GM18507 (cell line): ENCODE measurements at places on chromosomes 4 and X.

DNA sequence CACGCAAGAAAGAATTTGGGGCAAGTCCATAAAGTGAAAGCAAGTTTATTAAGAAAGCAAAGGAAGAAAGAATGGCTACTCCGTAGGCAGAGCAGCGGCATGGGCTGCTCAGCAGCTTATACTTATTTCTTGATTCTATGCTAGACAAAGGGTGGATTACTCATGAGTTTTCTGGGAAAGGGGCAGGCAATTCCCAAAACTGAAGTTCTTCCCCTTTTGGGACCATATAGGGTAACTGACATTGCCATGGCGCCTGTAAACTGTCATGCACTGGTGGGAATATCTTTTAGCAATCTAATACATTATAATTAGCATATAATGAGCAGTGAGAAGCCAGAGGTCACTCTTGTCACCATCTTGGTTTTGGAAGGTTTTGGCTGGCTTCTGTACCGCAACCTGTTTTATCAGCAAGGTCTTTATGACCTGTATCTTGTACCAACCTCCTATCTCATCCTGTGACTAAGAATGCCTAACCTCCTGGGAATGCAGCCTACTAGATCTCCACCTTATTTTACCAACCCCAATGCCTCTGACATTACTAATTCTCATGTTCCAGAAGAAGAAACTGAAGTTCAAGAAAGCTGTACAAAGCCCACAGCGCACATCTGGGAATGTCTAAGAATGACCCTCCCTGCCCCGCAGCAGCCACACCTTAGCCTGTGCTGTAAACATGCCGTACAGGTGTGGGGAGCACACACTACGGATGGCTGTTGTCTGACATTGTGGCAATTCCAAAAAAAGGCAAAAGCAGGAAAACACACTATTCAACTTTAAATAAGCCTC is 18.6 kb downstream of the RXFP1 start:
- no peak for DNase-seq

- no peak for DNase-seq
These were observed 13.6 kb upstream of the TMEM156 start for GRCh38 chr4:39045827-39046221.

DNA sequence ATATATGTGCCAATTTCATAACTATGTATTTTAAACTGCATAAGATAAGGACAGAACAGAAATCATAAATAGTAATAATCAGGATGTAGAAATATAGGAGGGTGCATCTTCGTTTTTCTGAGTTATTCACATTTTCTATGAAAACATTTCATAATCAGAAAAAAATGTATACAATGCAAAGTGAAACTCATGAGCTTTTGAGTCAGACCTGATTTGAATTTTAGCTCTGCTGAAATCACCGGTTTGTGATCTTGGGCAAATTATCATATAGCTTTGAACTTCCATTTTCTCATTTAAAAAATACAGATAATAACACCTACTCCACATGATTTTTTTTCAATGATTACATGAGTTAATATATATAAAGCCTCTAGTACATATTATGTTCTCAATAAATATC is 106.9 kb downstream of the KDR start:
- no peak for DNase-seq

GRCh38 chrX:120774606-120775005 is 101.1 kb downstream of the CT47B1 start:
- DNase-seq, result no peak

DNA sequence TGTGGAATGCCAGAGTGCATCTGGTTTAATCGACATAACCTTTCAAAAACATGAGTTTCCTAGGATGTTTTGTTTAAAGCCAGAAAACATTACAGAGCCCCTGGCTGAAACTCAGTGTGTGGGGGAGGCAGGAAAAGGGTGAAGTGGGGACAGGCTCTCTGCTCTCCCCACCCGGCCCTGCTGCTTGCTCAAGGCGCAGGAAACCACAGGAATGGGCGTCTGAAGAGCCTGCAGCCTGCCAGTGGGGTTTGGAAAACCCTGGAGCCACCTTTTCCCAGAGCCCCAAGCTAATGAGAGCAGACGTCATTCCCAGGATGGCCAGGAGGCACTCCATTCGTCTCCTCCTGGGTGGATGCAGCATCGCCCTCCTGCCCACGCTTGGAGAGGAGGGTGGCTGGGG is 240.6 kb downstream of the AFAP1 start:
- no peak for DNase-seq

DNA sequence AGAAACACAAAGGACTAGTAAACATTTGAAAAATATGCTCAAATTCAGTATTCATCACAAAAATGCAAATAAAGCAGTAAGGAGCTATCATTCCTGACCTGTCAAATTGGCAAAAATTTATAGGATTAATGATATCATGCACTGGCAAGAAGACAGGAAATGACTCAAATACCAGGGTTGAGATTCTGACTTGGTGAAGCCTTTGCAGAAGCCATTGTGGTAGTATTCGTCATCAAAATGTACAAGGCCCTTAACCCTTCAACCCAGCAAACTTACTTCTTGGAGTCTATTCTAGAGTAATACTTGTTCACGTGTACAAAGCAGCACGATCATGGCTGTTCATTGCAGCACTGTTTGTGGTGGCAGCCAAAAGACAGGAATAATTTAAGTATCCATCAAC is 132.4 kb downstream of the ENOX2 start:
- no peak for DNase-seq

- DNase-seq, result no peak
These were observed 72.9 kb upstream of the ENOX2 start for GRCh38 chrX:130975947-130976346.

- DNase-seq, result no peak
These were observed 19.7 kb downstream of the QDPR start for GRCh38 chr4:17492058-17492741.

- DNase-seq, result no peak
These were observed 263.0 kb downstream of the FRMPD4 start for GRCh38 chrX:12401252-12401651.

GRCh38 chr4:8544741-8545438 is 35.3 kb upstream of the GPR78 start:
- no peak for DNase-seq

DNA sequence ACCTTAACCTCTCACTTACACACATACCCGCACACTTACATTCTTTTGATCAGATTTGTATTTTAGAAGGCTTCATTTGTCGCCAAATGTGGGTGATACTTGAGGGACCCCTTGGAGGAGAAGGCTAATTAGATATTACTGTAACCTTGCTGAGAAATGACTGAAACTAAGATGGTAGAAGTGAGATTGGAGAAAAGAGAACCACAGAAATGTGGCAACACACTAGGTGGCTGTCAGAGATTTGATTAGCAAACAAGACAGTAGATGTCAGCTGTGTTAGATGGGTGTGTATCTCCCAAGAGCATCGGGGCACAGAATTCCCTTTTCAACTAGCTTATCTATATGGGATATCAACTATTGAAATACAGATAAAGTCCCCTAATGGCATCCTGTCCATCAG is 149.3 kb upstream of the FABP2 start:
- DNase-seq, result no peak

DNA sequence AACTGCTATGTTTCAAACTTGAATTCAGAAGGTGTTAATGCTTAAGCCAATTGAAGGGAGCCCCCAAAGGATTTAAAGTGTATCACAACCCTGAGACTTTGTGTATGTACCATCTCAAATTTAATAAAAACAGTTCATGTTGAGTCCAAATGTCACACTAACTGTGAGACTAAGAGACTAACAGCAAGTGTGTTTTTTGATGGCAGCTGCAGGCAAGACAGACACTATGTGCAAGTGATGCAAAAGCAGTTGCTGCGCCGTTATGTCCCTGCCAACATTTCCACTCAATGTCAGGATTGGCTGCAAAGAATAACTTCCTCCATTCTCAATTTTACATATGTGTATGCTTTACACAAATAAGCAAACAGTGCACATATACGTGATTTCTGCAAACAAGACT is 594.6 kb downstream of the IL15 start:
- no peak for DNase-seq

GRCh38 chr4:137361756-137362470 is 170.4 kb downstream of the PCDH18 start:
- DNase-seq, result no peak

DNA sequence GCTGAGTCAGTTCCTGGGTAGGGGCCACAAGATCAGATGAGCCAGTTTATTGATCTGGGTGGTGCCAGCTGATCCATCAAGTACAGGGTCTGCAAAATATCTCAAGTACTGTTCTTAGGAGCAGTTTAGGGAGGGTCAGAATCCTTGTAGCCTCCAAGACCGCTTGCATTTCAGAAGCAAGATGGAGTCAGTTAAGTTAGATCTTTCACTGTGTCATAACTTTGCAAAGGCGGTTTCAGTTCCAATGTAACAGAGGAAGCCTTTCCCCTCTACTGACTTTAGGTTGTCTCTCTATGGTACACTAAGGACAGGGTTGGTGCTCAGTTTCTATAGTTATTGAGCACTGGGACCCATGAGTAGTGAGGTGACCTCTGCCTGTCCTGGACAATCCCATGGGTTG is 127.3 kb upstream of the WDR1 start:
- no peak for DNase-seq

GRCh38 chrX:42978655-42979379 is 200.9 kb upstream of the PPP1R2C start:
- DNase-seq, result no peak

GRCh38 chr4:135244056-135244455 is 1042.5 kb upstream of the PABPC4L start:
- no peak for DNase-seq

DNA sequence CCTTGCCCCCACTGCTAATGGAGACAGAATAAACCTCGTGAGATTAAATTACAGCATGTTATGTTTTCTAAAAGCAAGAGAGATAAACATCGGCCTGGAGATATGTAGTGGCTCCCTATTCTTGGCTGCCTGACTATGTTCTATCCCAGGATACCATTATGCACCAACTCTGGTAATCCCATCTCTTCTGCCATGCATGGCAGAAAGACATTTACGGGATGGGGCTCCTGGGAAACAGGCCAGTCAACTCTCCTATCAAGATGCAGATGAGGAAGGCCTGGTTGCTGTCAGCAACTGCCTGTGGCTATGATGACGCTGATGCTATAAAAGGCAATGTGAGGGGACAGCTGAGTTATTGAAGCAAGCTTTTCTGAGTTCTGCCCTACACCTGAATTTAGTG is 166.2 kb upstream of the VCX3A start:
- no peak for DNase-seq

GRCh38 chr4:63460075-63460474 is 949.2 kb downstream of the TECRL start:
- no peak for DNase-seq

DNA sequence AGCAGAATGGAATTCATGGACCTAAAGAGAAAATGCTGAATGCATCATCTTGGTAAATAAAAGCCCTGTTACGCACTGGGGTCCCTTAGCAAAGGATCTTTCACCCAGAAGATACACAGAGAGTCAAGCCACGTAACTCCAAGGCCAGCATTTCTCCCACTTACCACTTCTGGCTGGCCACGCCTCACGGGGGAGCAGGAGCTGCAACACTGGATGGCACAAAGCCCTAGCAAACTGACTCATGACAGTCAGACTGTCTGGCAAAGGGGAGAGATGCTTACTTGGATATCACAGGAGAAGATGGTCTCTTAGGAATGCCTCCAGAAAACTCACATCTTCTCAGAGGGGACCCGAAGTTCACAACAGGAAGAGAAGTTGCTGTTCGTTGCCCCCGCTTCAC is 51.4 kb upstream of the BCLAF3 start:
- no peak for DNase-seq

GRCh38 chr4:182604161-182604622 is 313.0 kb downstream of the DCTD start:
- no peak for DNase-seq

DNA sequence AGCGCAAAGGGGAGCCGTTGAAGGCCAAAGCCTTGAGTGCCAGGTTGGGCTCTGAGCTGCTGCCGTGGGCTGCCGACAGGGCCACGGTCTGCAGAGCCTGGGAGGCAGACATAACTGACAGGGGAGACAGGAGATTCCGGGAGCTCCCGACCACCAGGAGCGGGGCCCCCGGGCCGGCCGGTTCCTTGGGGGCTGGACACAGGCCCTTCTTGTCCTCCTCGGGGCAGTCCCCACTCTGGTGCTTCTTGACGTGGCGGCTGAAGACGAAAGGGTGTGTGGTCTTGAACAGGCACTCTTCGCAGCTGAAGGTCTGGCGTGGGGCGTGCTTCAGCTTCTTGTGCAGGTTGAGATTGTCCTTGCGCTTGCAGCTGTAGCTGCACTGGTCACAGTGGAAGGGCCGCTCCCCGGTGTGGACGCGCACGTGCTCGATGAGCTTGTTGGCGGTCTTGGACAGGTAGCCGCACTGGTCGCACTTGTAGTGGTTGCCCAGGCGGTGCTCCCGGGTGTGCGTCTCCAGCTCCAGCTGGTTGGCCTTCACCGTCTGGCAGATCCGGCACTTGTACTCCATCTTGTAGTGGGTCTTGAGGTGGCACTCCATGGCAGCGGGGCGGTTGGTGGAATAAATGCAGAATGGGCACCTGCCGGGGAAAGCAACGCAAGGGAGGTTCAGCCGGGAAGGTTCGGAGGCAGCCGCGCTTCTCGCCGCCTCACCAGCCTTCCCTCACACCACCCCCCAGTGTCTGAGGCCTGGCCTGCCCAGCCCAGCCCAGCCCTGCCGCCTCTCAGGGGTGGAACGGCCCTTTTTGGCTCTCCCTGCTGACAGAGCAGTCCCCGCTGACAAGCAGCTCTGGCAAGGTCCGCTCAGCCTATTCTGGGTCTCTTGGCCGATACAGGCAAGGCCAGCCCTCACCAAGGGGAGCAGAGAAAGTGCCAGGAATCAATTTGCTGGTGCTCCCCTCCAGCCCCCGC is 81.3 kb downstream of the C4orf51 start:
- DNase-seq, result no peak

DNA sequence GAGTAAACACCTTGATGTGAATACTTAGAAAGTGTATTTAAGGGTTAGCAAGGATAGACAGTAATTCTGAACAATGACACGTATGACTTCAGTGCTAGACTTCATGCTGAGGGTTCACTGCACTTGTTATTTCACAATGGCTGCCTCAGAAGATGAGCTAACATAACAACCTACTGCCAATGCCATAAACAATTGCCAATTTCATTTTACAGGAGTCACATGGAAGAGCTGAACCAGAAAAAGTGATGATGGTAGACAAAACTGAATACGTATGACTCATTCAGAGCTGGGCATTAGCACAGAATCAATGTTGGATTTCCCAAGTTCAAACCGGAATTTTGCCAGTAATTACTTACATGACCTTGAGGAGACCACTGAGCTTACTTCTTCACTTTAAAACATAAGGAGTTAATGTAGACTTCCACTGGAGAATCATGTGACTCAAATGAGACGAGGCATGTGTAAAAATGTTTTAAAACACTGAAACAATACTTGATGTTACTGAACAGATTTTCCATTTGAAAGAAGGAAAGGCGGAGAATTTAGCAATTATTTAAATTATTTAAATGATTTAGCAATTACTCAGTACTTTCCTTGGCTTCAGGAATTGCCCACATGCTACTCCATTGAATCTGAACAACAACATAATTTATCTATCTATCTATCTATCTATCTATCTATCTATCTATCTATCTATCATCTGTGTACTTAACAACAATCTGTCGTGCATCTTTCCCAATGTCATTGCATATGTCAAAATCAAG is 868.5 kb upstream of the SLIT2 start:
- DNase-seq, result no peak

GRCh38 chrX:42585842-42586621 is 191.9 kb downstream of the PPP1R2C start:
- DNase-seq, result no peak
